IMR-90 (cell line): ENCODE measurements at places on chromosomes 5 and 9. TPM values are rescaled to one million over a fixed set of nuclear protein-coding genes. Genes with fewer than 3 reads are reported as not detected.

DNA sequence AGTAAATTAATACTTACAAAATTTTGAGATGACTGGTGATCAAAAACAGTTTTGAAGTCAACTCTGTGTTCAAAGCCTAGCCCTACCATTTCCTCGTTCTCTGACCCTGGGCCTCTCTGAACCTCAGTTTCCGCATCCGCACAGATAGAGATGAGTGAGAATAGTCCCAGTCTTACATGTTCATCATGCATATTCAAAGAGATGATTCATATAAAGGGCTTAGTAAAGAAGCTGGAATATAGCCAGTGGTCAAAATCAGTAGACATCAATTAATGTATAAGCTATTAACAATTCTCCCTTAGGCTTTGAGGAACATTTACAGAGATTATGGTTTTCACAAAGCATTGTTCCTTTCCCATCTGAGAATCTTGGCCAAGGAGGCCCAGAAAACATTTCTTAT lies 250.6 kb downstream of the SPOCK1 start:
- DNase-seq, result no peak

The POLR1E gene
- 67.5 and 71.9 TPM in 2 replicates for total RNA-seq

DNA sequence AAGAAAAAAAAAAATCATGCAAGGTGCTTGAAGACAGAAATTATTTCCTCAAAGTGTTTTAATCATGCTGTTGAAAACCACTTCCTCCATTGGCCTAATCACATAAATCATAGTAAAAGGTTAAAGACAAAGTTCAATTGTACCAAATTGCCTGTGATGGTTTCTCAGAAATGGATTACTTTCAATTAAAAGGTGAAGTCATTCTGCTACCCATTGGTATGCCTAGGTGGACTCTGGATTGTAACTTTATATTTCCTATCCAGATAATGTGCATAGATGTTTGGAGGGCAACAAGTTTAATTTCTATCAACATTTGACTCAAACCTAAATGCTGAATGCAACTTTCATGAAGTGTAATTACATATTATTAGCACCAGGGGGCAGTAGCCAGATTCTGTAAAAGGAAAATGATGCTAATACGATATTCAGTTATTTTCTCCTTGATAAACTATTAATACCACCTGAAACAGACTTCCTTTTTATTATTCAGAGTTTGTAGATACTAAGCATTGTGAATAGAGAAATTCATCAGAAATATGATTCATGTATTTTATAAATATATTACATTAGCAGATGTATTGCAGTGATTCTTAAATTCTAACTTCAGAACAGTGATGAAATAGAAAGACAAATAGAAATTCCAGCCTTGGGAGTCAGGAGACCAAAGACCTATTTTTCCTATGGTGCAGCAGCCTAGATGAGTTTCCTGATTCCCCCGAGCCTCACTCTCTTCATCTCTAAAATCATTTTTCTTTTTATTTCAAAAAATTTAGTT lies 148.2 kb downstream of the CAAP1 start:
- DNase-seq, result peak; percentile 38

The RASGRF2 gene
- 5.0 and 5.3 TPM in 2 replicates for total RNA-seq

DNA sequence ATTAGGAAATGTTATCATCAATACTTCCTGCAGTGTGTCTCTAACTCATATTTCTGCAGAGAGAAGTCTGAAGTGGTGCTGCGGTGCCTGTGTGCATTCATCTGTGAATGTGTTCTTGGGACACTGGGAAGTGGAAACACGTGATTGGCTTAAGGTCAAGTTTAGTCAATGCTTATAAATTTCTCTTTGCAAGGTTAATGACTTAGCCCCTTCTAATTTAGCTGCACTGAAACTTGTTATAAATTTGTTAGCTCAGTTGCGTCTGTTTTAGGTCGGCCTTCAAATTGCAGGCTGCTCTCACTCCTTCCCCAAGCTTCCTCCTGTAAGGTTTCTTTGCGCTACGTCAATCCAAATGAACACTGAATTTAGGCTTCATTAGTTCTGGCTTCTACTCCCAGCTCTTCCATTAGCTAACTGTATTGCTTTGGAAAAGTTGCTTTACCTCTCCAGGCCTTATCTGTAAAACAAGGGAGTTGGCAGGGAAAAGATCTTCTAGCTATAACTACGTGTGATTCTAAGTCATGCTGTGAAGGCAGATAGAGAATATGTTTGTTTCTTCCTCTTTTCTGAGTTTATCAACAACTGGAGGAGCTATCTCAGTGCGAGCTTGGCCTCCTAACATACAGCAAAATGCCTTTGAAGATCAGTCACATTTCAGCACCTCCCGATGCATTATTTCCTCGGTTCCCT lies 341.8 kb downstream of the NFIB start:
- DNase-seq, result no peak

GRCh38 chr5:102863058-102863457 lies 108.0 kb downstream of the PAM start:
- DNase-seq, result no peak

The LRRC14B gene
- total RNA-seq, result not detected in 2 replicates

- peak; percentile 79 for DNase-seq
Observed at GRCh38 chr9:70412832-70413463, 1.5 kb downstream of the KLF9 start.

DNA sequence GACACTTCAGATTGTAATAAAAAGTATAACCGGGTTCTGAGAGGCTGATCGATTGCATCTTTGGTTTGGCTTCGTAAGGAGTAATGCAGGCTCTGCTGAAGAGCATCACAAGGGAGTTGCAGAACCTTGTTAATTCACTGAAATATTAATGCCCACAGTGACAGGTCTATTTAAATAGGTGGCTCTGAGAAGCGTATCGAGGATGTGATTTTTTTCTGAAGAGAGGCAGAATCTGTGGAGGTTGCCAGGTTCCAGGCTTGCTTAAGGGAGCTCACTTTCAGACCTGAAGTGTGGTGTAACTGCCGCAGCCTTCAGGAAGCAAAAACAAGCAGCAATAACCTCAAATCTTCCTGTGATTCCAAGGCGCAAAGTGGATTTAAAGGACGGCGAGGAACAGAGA lies 80.3 kb downstream of the ANKRD33B start:
- no peak for DNase-seq

The PCDHB16 gene
- total RNA-seq, result 0.18 and 0.56 TPM in 2 replicates

- DNase-seq, result peak; percentile 97
Observed at GRCh38 chr5:177456976-177457851, 10.6 kb downstream of the PRR7 start.

GRCh38 chr9:90774682-90775081 lies 26.9 kb upstream of the SYK start:
- DNase-seq, result no peak
